NCI-H748 treated with DMSO at 0.1 percent for 48 hours (cell line): ENCODE measurements at places on chromosomes 13 and 19.

DNA sequence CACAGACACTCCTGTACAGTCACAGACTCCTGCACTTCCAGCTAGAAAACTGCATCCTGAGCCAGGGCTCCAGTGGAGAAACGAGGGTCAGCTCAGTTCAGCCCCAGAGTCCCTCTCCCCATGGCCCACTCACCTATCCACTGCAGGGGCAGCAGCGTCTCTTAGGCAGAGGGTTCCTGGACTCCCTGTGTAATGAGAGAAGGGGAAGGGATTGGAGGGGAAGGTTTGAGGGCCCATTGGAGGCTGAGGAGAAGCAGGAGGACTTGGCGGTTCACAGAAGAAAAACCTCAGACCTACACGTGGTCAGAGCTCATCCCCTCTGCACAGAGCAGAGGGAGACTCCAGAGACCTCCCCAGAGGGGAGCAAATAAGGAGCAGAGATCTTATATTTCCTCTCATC is 9.2 kb upstream of the CEACAM18 start:
- no peak for DNase-seq

DNA sequence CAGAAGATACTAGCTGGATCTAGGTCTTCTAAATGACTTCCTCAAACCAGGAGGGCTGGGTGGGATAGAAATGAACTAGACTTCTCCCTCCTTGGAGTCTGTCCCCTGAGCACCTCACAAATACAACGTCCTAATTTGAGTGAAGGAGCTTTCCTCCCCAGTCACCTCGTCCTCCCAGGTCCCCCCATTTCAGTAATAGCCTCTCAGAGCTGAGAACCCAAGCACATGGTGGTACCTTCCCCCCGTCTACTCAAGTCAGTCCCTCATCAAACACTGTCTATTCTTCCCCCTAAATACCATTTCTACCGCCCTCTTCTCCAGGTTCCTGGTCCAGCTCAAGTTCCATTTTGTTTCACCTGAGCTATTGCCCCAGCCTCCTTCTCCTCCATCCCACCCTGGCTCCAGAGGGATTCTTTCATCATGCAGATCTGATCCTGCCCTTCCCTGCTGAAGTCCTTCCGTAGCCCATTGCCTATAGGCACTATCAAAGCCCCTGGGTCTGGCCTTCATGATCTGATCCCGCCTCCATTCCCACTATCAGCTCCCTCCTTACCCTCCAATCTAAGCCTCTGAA is 5.3 kb upstream of the PRKCG start:
- DNase-seq: no peak

- no peak for DNase-seq
These were observed 14.3 kb upstream of the DHRS12 start for GRCh38 chr13:51818276-51818675.

DNA sequence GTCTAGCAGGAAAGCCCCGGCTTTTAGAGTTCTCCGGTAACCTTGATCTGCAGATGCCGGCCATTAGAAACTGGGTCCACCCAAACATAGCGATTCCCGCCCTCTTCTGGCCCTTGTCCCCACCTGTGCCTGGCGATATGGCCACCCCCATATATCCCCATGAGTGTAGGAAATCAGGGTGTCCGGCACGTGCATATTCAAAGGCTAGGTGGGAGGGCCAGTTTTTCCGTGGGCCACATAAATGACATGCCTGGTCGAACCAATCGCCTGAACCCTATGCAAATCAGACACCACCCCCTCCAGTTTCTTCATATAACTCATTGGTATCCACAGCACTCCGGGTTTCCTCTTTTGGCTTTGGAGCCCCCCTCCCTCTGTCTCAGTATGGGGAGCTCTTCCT is 37.4 kb downstream of the ERICH4 start:
- DNase-seq: no peak

DNA sequence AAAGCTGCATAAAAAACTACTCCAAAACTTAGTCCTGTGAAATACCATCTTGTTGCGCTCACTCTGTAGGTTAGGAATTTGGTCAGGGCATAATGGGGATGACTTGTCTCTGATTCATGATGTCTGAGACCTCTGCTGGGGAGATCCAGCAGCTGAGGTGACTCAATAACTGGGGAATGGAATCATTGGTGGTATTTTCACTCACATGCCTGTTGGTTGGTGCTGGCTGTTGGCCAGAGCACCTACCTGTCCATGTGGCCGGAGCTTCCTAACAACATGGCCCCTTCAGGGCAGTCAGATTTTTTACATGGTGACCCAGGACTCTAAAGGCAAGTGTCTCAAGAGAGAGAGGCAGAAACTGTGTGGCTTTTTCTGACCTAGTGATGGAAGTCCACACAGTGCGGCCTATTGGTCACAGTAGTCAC is 7.4 kb upstream of the ESD start:
- no peak for DNase-seq
